ENCODE measurements at places on chromosomes 5 and 9.

GRCh38 chr5:111075520-111075919 lies 4.0 kb downstream of the TSLP start:
- peak; percentile 37 for DNase-seq

GRCh38 chr9:114691046-114691955 lies 9.3 kb upstream of the TEX48 start:
- DNase-seq: peak; percentile 92

DNA sequence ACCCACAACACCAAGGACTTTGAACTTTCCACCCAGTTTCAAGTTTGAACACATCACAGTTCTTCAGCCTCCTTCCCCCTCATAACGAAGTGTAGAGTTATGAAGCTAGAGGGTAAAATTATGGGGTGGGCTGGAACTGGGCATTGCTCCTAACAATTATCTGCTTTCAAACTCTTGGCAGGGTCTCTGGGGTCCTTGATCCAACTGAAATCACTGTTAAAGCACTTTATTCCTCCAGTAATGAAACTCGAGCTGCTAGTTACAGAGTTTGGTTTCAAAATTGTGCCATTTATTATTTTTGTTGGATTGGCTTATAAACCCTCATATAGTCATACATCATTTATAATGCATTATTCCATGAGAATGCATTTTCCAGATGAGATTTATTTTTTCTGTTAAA lies 158.5 kb downstream of the RGS3 start:
- no peak for DNase-seq

DNA sequence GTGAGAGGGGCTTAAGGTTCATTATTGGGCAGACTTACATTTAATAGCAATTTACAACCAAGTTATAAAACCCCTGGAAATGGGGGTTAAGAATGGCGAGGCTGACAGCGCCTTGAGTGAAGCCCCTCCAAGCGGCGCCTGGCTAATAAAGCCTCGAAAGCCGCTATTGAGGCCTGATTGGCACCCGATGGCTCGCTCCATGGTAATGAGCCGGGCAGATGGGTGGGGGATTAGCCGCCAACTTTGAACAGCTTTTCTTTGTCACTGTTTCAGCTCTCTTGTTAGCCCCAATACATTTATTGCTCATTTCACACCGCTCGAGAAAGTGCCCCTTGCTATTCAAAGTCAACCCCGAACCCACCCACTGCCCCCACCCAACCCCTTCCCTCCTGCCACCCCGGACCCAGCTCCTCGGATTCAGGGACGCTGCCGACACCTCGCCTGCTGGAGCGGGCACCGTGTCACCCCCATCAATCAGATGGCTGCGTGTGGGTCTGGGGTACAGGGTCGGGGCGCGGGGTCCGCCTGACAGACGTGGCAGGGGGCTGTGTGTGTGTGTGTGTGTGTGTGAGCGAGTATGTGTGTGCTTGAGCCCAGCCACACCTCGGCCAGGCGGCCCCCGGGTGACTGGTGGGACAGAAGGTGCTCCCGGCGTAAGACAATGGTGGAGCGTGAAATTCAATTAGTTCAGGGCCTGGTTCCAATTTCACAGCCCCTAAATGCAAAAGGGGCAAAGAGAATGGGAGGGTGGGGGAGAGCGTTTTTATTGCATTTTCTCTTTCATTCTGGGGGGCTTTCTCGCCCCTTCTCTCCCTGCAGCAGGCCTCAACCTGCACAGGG lies 34.2 kb downstream of the ASS1 start:
- no peak for DNase-seq

DNA sequence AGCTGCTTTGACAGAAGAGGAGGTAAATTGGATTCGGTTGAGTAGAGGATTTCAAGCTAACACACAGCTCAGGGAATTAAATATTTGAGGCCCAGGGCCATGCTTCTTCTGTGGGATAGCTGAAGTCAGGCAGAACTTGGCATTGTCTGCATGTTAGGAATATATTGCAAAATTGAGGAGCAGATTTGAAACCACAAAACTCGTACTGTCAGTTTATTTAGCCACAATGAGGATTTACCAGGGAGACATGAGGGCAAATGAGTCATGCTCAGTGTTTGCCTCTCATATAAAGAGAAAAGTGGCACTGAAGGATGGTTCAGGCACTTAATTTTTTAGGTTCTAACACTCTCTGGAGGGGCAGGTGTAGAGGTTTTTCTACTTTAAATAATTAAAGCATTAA lies 83.0 kb upstream of the PRLR start:
- DNase-seq: peak; percentile 61

DNA sequence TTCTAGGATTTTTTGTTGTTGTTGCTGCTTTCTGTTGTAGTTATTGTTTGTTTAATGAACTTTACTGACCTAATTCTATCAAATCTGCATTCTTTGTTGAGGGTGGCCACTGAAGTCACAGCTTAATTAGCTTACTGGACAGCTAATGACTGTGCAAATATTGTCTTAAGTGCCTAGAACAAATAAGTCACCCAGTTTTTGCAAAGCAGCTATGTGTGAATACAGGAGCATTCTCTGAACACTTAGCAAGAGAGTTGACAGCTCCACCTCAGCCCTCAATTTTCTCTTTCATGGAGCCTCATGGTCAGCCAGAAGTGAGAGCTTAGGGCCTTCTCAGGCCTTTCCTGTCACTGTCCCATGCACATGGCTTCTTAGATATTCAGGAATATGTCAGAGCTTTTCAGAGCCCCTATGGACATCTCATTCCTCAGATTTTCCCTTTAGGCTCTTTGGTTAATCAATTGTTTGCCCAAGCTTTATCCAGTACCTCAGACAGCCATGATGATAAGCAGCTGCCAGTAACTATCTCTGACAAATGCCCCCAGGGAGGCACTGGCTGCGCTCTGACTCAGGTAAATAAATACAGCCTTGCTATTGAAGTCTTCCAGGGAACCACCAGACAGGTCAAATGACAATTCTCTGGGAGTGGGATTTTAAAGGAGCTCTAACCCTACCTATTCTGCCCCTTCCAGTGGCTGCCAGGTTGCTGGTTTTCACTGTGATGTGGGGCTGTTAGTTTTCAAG lies 241.4 kb upstream of the IL12B start:
- DNase-seq: no peak

GRCh38 chr5:72478276-72478675 lies 28.9 kb downstream of the ZNF366 start:
- DNase-seq: no peak

- DNase-seq: no peak
Observed at GRCh38 chr5:132656774-132657355, 1.1 kb upstream of the IL13 start.

DNA sequence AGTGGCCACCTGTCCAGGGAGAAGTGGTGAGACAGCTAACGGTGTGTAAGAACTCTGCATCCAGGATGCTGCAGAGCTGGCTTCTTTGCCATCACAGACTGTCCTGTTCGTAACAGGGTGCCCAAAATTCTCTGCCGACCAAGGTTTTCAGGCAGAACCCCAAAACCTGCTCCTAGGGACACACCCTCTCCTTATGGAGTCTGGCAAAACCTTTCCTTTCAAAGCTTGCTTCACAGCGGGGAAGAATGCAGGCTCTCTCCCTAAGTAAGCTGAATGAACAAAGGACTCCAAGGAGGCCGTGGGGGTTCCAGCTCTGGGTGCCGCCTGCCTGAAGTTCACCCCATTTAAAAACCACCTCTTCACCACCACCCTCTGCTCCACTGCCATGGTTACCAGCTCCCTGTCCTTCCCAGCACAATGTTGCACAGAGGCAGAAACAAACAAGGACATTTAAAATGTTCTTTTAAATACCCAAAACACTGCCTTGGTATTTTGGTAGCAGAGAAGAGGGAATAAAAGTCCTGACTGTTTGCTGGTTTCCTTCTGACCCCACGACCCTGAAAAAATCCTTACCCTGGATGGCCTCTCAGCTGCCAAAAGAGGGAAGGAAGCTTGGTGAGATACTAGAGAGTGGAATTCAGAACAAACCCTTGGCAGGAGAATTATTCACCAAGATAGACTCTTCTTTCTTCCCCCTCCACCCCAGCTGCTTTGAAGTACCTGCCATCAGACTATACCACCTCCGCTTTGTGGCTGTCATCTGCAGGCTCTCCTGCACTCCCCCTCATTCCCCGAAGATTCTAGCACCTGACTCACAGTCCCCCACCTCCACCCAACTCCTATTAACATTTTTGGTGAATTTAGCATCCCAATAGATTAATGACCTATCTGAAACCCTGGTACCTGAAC lies 7.1 kb upstream of the KLF9 start:
- DNase-seq: no peak

GRCh38 chr5:134446938-134447337 lies 35.3 kb upstream of the CDKN2AIPNL start:
- no peak for DNase-seq

All from A172 (cell line).